ENCODE measurements at places on chromosomes 7 and 10.

- no peak for DNase-seq
These were observed 27.8 kb upstream of the ELMO1 start for GRCh38 chr7:37476428-37476827.

- no peak for DNase-seq
These were observed 31.2 kb upstream of the ZNF438 start for GRCh38 chr10:31062856-31063255.

DNA sequence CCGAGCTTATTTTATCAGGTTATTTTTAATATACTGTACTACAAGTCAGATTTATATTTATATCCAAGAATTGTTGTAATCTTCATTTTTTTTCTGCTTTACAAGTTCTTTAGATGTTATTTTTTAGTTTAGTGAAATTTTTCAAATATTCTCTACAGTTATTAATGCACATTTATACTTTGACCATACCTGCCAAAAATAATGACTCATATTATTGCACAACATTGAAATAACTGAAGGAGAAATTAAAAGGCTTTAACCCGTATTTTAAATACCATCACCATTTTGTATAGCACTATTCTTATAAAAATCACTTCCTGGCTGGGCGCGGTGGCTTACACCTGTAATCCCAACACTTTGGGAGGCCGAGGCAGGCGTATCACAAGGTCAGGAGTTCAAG lies 278.5 kb downstream of the BICC1 start:
- no peak for DNase-seq

DNA sequence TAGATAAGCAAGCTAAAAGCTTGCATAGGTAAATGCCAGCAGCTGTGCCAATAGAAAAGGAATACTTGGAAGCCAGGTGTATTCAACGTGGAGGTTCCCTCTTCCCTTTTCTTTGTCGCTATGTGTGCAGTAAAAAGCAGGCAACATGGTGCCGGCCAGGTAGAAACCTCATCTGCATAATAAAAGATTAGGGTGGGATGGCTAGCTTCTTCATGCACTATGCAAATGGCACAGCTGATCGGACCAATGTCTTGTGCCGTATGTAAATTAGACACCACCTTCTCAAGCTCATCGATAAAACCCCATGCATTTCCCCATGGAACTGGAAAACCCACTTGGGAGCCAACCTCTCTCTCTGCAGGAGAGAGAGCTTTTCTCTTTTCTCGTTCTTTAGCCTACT lies 150.9 kb upstream of the FOXK1 start:
- no peak for DNase-seq

DNA sequence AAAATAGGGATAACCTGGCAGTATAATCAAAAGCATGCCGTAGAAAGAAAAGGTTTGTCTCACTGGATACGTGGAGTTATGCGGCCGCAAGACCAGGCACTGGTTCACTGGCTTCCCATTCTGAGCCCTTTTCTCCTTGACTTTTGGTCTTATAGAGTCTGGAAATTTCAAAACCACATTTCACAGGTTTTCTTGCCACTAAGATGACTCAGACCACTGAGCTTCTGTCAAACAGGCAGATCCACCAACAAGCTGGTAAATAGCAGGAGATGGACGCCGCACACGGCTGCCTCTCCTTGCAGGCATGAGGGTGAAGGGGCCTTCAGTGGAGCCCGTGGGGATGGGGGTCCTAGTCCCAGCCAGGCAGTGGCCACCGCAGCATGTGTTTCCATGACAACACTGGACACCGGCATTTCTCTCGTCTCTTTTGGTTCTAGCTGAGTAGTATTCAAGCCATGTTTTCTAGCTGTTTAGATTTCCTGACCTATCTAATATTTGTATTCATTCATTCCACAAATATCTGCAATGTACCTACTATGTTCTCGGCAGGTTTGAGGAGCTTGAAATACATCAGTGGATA lies 55.5 kb downstream of the KLF6 start:
- DNase-seq: no peak

DNA sequence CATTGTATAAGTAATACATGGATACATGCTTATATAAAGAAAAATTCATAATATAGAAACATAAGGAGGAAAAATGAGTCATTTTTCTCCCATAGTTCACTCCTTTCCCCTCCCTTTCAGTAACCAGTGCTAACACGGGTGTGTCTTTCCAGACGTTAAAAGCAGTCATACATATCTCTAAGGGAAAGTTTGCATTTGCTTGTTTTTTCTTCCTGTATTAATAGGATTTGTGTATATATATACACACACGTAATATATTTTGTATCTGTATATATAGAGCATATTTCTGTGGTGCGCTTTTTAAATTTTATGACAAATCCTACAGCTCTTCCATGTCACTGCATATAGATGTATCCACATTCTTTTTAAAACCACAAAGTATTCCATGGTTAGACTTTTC lies 78.8 kb downstream of the RALA start:
- no peak for DNase-seq

- peak; percentile 68 for DNase-seq
These were observed 43.7 kb upstream of the DGKI start for GRCh38 chr7:137890449-137890921.

DNA sequence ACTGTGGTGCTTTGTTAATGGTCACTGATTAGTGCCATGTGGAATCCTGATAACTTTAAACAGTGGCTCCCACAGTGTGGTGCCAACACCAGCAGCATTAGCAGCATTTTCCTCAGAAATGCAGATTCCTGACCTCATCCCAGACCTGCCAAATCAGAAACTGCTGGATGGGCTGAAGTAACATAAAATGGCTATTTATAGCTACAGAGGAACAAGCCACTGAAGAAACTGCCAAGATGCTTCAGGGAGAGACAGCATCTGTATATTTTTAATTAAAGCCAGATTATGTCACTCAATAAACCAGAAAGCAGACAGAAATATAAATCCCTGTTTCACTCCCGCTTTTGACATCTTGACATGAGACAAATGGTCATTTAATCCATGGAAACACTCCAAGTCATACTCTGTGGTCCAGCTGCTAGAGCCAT lies 178.5 kb downstream of the AMPH start:
- no peak for DNase-seq

GRCh38 chr7:135100856-135101255 lies 47.0 kb upstream of the TMEM140 start:
- no peak for DNase-seq

- peak; percentile 84 for DNase-seq
These were observed 55.8 kb upstream of the MRLN start for GRCh38 chr10:59808896-59809643.

- no peak for DNase-seq
These were observed 33.1 kb downstream of the PRSS2 start for GRCh38 chr7:142803901-142804300.

DNA sequence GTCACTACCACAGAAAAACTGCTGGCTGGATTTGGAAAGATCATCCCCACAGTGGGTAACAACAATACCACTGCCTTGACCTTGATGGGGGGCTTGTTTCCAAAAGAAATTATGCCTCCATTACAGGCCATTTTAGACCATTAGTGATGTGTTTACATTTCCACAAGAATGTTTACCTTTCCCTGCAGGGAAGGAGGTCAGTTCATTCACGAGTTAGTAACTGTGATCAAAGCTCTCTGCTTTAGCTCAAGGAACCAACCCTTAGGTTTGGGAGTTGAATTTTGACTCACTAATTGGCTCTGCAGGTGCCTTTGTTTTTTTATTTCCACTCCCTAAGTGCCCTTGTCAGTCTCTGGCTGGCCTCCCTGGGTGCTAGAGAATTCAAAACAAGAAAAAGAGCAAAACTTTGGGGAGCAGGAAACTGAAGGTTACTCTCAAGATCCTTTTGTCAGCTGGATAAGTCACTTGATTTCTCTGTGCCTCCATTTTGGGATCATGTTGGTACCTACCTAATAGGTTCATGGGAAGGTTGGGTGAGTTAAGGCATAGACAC lies 41.1 kb upstream of the NUPR2 start:
- no peak for DNase-seq

Measured in activated CD4-positive, alpha-beta T cell treated with anti-CD3 and anti-CD28 coated beads, Interleukin-10, Interleukin-2, amounts not matched to agents 100 ng/mL and 50 ng/mL, durations not matched to agents 16 hours and 8 hours (primary cell).